Jurkat, Clone E6-1 (cell line): ENCODE measurements at places on chromosomes 16 and 17.

DNA sequence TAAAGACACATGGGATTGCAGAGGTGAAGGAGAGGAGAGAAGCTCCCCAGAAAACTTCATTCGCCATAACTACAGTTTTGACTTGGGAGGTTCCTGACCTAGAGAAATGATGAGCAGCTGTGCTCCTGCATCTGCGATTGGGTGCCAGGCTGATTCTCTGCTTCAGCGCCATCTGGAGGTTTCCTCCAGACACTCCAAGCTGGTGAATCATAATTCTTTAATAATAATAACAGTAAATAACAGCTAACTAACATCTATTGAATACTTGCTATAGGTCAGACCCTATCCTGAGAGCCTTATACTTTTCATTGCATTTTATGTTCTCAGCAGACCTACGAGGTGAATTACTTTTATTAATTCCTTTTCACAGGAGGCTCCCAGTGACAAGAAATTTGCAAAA, 575.8 kb downstream of the TOX3 start:
- DNase-seq = no peak

GRCh38 chr17:78257810-78258322, 26.4 kb downstream of the TMEM235 start:
- DNase-seq = no peak

DNA sequence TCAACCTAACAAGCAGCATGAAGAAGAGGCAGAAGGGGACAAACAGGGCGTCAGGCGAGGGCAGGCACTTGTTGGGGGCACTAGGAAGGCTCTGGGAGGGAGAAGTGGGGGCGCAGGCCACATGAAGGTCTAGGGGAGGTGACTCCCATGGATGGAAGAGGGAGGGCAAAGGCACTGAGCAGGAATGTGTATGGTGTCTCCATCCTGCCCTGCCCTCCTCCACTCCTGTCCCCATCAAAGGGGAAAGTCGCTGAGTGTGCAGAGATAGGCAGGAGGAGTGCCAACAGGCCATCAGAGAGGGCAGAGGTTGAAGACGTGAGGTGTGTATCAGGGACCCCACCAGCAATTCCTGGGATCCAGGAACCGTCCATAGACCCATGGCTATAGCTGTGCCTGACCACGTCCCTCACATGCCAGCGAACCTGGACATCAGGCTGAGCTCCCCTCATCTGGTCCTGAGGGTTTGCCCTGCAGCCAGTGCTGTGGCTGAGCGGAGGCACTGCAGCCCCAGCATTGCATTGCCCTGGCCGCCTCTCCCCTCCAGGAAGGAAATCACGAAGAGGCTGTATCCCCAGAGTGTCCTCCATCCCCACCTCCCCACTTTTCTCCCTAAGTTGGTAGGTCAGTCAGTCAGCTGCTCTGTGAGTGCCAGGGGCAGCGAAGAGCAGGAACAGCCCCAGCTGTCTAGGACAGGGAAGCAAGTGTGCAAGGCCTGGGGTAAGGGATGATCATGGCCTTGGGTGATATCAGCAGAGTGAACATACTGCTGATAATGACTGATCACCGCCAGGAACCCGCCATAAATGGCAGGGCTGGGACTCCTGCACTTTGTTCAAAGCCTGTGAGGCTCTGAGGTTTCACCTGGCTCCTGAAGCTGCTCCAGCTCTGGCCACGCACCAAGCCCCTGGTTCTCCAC, 6.2 kb upstream of the CYB561 start:
- DNase-seq = no peak

GRCh38 chr17:82108038-82108437, 10.0 kb upstream of the FASN start:
- no peak for DNase-seq

GRCh38 chr16:2090481-2090776, 42.6 kb downstream of the TSC2 start:
- DNase-seq = no peak

GRCh38 chr16:26491101-26491670, 575.5 kb upstream of the C16orf82 start:
- no peak for DNase-seq

- no peak for DNase-seq
These were observed 9.8 kb downstream of the WSCD1 start for GRCh38 chr17:6079960-6080359.

DNA sequence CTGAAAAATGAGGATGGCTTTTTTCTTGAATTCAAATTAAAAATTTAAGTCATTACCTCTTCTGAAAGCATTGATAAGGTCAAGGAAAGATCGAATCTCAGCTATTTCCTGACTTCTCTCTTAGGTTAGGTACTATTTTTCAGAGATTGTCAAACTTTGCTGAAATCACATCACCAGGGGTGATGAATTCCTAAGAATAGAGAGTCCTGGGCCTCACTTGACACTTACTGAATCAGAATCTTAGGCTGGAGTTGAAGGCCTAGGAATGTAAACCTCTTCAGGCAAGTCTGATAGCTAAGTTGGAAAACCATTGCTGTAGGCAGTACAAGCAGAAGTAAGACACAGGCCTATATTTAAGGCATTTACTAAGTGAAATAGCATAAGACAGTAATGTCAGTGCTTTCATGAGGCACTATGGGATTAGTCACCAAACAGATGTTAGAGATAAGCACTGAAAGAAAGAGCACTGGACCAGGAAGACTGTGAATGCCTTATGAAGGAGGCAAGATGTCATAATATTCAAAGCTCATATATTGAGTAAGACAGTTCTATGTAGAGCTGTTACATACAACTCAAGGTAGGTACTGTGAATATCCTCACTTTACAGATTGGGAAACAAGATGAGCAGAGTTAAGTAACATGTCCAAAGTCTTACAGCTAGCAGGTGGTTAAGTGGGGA, 21.5 kb downstream of the DCAF7 start:
- no peak for DNase-seq

- no peak for DNase-seq
These were observed 2.2 kb downstream of the SH2B1 start for GRCh38 chr16:28865722-28866453.

DNA sequence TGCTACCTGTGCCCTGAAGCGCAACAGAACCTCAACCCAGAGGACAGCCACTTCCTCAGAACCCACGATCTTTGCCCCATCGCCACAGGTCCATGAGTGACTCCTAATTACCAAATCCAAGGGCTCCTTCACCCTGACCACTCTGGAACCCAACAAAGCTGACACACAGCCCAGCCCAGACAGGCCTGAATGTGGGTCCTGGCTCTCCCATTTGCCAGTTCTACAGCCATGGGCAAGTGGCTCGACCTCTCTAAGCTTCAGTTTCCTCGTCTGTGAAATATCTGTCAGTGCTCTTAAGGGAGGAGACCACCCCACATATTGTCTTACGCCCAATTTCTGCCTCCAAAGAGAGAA, 18.0 kb upstream of the ENDOV start:
- DNase-seq = no peak

DNA sequence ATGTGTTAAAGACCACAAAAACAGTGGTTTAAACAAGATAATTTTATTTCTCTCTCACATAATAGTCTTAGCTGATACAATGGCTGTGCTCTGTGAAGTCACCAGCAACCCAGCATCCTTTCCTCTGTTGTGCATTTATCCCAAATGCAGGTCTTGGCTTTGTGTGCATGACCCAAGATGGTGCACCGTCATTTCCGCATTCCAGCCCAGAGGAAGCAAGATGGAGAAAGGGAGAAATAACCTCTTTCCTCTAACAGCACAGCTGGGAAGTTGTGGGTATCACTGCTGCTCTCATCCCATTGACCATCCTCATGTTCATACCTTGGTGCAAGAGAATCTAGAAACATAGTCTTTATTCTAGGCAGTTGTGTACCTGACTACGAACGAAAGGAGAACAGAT, 21.8 kb downstream of the TMC5 start:
- no peak for DNase-seq

- DNase-seq = no peak
These were observed 9.5 kb downstream of the MRPL27 start for GRCh38 chr17:50363217-50364060.

- DNase-seq = no peak
These were observed 4.5 kb downstream of the CD79B start for GRCh38 chr17:63927464-63928171.

GRCh38 chr17:64230791-64231408, 32.2 kb downstream of the TEX2 start:
- no peak for DNase-seq

- DNase-seq = no peak
These were observed 60.8 kb downstream of the TBC1D16 start for GRCh38 chr17:79974566-79975497.

DNA sequence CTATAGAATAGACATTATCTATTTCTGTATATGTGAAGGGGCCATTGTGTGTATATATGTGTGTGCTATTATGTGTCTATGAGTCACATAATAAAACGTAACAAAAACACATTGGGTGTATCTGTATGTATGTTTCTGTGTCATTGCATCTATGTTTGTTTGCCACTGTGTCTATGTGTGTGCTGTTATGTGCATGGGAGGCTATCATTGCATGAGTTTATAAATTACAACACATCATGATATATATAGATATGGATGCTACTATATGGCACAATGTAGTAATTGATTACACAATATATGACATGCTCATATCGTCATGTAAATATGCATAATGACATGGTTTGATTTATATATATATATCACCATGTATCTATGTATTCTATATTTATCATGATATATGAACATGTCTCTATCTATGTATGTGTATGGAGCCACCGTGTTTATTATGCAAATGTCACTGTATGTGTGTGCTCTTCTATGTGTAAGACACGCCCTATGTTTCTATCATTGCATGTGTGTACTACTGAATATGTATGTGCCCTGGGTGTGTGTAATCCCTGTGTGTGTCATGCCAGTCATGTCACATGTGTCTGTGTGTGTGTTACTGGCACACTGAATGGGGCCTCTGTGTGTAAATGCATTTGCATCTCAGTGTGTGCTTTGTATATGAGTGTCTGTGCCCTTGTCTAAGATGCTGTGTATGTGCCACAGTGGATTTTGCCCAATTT, 1.4 kb upstream of the TSPOAP1 start:
- peak; percentile 72 for DNase-seq

DNA sequence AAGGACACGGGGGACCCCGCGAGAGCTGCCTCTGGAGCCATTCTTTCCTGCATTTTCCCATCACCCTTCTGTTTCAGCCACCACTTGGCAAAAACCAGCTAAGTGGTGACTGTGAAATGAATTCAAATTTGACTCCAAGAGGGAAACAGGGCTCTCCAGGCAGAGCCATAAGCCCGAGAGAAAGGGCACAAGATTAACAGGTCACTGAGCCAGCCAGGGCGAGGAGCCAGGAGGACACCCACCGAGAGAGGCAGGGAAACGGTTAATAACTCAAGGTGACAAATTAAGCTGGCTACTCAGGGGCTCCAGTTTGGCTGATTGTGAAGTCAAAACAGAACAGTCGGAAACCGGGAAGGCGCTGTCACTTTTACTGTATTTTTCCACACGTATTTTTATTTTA, 67.8 kb upstream of the SOX9 start:
- no peak for DNase-seq

- peak; percentile 100 for DNase-seq
These were observed 3.2 kb downstream of the ACSF3 start for GRCh38 chr16:89096768-89097391.

GRCh38 chr17:59328601-59329000, 2.9 kb upstream of the YPEL2 start:
- DNase-seq = no peak

GRCh38 chr17:57152967-57153528, 68.0 kb downstream of the AKAP1 start:
- no peak for DNase-seq

DNA sequence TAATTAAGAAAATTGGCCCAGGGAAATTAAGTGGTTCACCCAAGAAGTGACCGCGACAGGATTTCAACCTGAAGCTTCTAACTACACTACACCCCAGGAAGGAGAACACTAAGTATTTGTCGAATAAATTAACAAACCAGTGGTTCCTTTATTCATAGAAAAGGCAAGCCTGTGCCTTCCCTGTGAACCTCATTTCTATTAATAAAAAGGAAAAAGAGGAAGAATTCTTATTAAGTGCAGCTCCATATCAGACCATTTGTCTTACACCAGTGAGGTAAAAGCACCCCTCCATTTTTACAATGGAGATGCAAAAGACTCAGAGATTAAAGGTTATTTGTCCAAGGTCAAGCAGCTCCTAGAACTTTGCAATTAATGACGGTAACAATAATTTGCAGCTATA, 1.7 kb downstream of the COPS3 start:
- DNase-seq = no peak

GRCh38 chr17:56047331-56047730, 105.9 kb upstream of the ANKFN1 start:
- no peak for DNase-seq

GRCh38 chr16:307691-308312, 24.8 kb downstream of the PDIA2 start:
- no peak for DNase-seq

GRCh38 chr16:12236589-12236988, 260.1 kb downstream of the SNX29 start:
- DNase-seq = no peak

DNA sequence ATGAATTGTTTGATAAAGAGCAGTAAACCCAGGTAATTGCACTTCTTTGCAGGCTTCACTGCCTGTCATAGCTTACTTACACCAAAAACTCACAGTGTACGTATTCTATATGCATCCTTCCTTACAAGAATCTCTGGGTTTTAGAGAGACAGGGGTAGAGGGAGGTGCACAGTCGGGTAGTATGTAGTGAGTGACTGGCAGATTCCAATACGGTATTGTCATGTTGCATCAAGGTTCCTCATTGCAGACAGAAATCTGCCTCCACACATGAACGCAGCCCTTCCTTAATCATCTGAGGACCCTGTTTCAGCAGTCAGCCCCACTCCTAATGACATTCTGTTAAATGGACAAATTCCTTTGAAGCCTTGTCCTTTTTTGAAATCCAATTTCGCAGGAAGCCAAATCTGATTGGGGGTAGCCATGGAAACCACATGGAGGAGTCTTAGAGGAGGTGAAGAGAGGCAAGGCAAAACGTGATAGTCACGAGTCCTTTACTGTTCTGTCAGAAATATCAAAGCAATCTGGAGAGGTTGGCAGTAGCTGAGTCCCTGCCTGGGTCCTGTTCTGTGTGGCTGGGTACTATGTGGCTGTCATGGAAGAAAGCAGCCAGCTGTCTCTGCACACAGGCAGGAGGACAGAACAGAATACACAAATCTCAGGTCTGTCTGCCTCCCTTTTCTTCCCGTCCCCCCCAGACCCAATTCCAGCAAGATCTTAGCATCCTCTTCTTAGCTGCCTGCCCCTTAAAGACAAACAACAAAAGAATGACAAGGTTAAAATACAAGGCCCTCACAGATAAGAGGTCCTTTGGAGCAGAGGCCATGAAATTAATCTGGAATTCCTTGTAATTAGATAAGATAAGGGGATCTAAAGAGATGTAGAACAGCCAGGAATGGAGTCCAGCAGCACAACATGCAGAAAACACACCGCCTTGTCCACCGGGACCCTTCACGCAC, 3.1 kb upstream of the SKAP1 start:
- no peak for DNase-seq
